ENCODE measurements at places on chromosomes 2 and 18. TPM values are rescaled to one million over a fixed set of nuclear protein-coding genes. Genes with fewer than 3 reads are reported as not detected.

Gene LYPD1
- 3.9 TPM for total RNA-seq

Gene IL1R1
- 193 TPM for total RNA-seq

Gene EMILIN2
- total RNA-seq, result 26.5 TPM

Gene GCKR
- 0.14 TPM for total RNA-seq

Gene GRP
- total RNA-seq, result not detected

Gene TMEM178A
- total RNA-seq, result 1.3 TPM

Gene CYP27C1
- 0.18 TPM for total RNA-seq

Gene VAMP5
- 32.8 TPM for total RNA-seq

Gene VAMP8
- 1.8 TPM for total RNA-seq

Gene AGXT
- not detected for total RNA-seq

Gene ASTL
- not detected for total RNA-seq

Gene SIX2
- total RNA-seq, result under 0.01 TPM

Gene NPHP1
- total RNA-seq, result 6.9 TPM

Gene AMER3
- not detected for total RNA-seq

Gene KCNG2
- total RNA-seq, result 4.7 TPM

Gene LONRF2
- 0.28 TPM for total RNA-seq

Gene TNFAIP6
- 104 TPM for total RNA-seq

Gene PJVK
- 1.8 TPM for total RNA-seq

Gene TDRD15
- total RNA-seq, result not detected

Gene SLC35G4
- not detected for total RNA-seq

Gene SGPP2
- not detected for total RNA-seq

Gene ARHGAP25
- 0.14 TPM for total RNA-seq

Gene FBLN7
- 0.57 TPM for total RNA-seq

Gene GAREM2
- total RNA-seq, result 0.65 TPM

Gene ADRA2B
- total RNA-seq, result 0.09 TPM

Gene FIGN
- total RNA-seq, result 0.65 TPM

Gene MOCOS
- 11.0 TPM for total RNA-seq

Gene PXDN
- total RNA-seq, result 356 TPM

Gene DNER
- 0.83 TPM for total RNA-seq

Gene PTPN2
- total RNA-seq, result 33.1 TPM

Gene SCN9A
- 7.8 TPM for total RNA-seq

Gene EEF1B2
- 943 TPM for total RNA-seq

Gene COL3A1
- 5,666 TPM for total RNA-seq

Gene ST8SIA3
- not detected for total RNA-seq

Gene TSHZ1
- total RNA-seq, result 4.8 TPM

Gene SLC4A3
- total RNA-seq, result 2.1 TPM

Gene HOXD9
- total RNA-seq, result 0.28 TPM

Gene REG1A
- total RNA-seq, result not detected

Gene LRATD1
- 0.09 TPM for total RNA-seq

Measured in smooth muscle cell of bladder (primary cell).